ENCODE measurements at places on chromosomes 5 and 9.

DNA sequence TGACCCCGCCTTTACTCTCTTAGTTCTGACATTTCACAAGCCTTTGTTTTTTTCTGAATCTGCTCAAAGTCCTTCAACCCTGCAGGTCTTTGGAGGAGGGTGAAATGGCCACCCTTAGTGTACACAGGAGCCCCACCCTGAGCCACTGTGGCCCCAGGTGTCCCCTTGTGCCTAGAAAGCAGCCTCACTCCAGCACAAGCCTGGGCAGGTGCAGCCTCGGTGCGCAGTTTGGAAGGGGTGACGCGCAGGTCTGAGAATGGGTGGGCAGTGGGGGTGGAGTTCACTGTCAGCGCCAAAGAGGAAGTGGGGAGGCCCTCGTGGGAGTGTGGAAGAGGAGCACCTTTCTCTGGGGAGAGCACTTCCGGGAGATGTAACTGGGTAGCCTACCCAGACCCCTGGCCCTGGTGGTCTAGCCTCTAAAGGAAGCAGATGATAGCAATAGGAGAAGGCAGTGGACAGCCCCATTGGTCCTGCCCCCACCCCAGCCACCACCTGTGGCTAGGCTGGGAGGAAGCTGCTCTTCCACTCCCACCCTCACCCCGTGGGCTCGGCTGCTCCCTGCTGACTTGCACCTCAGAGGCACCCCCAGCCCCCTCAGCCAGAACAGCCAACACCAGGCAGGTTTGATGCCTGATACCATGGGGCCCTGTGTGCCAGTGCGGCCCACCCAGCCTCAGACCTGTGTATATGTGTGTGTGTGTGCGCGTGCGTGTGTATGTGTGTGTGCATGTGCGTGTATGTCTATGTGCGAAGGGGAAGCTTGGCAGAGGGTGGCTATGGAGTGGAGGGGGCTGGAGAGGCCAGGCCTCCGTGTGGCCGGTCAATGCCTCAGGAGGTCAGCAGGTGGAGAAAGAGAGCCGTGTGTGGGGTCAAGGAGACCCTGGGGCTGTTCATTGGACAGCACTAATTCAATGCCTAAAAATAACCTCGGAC is 16.8 kb upstream of the DAB2IP start:
- no peak for DNase-seq

DNA sequence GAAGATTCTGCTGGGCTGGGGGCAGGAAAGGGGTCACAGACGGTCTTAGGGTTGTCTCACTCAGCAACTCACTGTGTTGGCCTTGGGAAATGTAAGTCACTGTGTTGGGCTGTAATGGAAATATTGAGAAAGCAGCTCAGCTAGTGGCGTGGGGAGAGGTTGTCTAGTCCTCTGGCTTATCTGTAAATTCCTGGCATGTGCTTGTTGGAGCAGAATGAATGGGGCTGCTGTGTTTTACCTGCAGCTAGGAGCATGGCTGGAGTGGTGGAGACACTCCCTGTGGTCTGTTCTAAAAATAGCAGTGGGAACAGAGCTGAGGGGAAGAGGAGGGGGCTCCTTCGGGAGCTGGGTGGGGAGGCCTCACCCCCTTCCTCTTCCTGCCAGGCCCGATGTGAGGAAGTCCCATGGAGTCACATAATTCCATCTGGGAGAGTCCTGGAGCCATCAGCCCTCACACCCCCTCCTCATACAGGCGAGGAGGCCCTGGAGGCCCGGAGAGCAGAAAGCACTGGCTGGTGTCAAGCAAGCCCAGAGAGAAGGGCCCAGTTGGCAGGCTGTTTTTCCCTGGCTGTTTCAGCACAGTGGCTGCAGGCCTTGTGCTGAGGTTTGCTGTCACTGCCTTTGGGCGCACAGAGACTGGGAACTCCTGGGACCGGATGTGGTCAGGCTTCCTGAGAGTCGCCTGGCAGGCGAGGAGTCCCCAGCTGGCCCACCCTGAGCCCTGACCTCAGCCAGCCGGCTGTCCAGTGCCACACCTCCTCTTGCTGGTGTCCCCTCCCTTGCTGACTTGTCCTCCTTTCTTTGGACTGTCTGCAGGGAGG is 84.9 kb downstream of the RGS3 start:
- DNase-seq, result no peak

- DNase-seq, result no peak
These were observed 211.7 kb downstream of the ENC1 start for GRCh38 chr5:74428876-74429275.

DNA sequence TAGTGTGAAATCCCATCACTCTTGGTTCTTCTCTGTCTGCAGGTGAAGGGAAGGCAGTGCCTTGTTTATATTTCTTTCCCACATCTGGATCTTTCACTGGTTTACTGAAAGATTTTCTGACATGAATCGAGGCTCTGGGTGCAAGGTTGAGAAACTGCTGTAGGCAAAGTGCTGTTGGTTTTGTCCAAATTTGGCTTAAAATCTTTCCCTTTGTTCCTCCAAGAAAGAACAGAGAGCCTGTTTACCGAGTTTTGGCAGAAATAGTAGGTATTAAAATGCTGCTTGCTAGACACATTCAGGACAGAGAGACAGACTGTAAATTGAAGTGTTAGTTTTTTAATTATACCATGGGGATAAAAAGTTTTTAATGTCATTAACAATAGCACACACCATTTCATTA is 21.5 kb downstream of the SKP2 start:
- no peak for DNase-seq

- no peak for DNase-seq
These were observed 190.9 kb upstream of the FREM1 start for GRCh38 chr9:15101095-15101494.
